ENCODE measurements at places on chromosomes 16 and 17.

GRCh38 chr16:79411805-79412204 is 188.7 kb downstream of the MAF start:
- no peak for DNase-seq

DNA sequence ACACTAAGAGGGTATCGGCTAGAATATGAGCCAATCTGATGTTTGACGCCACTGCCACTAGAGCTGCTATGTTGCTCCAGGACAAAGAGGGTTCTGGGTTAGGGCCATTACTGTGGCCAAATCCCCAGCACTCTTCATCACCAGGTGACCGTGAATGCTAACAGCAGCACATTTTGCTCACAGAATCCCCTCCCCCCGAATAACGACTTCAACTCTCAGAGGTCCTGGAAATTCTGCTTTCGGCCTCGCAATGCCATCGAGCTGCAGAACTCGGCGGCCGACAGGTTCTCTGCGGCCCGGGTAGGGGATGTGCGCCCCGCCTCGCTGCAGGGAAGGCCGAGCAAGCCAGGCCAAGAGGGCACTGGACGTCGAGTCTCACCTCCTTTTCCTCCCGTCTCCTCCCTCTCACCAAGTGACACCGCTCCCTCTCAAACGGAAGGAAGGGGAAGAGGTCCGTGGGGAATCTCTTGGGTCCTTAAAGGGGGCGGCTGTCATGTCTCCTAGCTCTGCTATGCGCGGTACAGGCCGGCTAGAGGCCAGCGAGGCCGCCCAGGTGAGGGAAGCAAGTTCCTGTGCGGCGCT is 31.9 kb downstream of the CDK5R1 start:
- DNase-seq, result no peak

- DNase-seq, result no peak
Observed at GRCh38 chr17:57436565-57436964, 180.2 kb downstream of the MSI2 start.

- peak; percentile 9 for DNase-seq
Observed at GRCh38 chr16:84537491-84538151, 33.2 kb upstream of the MEAK7 start.

DNA sequence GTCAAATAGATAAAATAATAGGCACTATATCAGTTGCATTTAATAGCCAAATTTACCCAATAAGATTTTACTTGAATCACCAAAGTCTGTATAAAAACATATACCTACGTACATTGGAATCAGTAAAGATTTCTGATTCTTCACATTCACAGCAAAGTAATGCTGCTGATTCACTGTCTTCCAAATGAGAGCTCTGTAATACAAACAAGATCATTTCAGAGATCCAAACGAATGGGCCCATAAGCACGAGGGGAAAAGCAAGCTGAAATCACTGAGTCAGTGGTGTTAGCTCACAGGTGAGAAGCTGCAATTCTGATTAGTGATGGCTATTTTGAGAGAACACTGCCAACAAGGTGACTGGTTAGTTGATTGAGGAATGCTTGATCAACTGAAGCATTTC is 81.3 kb downstream of the SSH2 start:
- DNase-seq, result no peak

GRCh38 chr16:68071518-68071901 is 13.7 kb upstream of the NFATC3 start:
- DNase-seq, result no peak

GRCh38 chr16:11788914-11789313 is 8.1 kb downstream of the ZC3H7A start:
- no peak for DNase-seq

DNA sequence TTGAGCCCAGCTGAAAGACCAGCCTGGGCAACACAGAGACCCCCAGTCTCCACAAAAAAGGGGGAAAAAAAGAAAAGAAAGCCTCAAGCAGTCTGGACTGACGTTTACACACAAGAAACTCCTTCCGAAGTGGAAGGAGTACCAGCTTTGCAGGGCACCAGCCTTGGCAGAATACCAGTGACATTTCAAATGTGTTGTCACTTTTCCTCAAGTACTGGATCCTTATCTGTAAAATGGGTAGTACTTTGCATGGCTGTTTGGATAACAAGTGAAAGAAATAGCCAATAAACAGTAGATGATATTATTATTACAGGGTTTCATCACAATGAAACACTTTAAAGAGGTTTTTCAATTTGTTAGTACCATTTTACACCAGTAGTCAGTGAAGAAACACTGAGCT is 14.2 kb downstream of the YWHAE start:
- peak; percentile 67 for DNase-seq

- DNase-seq, result no peak
Observed at GRCh38 chr17:50364715-50365114, 8.3 kb downstream of the MRPL27 start.

- DNase-seq, result no peak
Observed at GRCh38 chr17:80724775-80725266, 180.2 kb downstream of the RPTOR start.

DNA sequence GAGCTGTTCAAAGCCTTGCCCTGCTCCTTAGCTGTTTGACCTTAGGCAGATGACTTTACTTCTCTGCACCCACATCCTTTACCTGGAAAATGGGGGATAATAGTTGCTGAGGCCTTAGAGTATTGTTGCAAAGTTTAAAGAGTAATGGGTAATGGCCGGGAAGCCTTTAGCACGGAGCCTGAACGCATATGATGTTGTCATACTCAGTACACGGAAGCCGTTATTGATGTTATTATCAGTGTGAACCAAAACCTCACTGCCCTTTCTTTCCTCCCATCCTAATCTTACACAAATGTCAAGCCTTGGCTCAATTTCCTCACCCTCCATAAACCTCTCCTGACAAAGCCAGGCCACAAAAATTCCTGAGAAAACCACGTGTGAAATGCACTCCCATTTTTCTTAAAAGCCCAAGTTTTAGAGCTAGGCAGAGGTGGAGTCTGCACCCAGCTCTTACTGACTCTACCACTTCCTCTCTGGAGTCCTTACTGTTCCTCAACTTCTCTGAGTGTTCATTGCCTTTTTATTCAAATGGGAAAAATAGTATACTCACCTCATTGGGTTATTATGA is 67.3 kb upstream of the CACNG3 start:
- DNase-seq, result no peak

DNA sequence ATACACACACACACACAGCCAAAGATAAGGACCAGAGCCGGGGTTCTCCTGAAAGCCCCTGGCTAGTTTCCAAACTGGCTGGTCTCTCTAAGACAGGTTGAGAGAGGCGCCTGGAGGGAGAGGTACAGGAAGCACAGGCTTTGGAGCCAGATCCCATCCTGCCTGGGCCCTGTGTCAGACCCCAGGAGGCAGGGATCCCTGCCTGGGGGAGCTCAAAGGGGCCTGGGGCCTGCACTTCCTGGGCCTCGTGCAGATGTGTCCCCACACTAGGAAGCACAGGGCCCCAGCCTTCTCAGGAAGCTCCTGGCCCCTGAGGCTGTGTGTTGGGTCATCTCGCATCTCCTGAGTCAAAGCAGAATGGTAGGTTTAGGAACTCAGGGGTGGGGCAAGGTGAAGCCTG is 16.0 kb downstream of the SLC5A10 start:
- peak; percentile 27 for DNase-seq

DNA sequence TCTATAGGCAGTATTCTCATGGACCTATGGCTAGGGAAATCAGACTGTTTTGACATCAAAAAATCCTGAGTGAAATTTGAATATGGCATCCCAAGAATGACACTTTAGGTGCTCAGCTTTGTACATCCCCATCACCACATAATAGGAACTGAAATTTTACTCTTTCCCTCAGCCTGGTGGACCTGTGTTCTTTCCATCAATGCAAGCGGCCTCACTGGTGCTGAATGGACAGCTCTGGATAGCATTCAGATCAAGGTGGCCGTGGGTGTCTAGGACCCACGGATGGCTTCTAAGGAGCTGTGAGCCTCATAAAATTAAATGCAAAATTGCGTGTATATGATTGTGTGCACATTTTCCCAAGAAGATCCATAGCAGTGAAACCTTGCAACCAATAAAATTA is 152.6 kb downstream of the MAP2K6 start:
- DNase-seq, result no peak

GRCh38 chr16:58409316-58409973 is 17.2 kb downstream of the GINS3 start:
- peak; percentile 94 for DNase-seq

GRCh38 chr17:13194887-13195286 is 177.1 kb upstream of the ELAC2 start:
- no peak for DNase-seq

GRCh38 chr17:6168296-6168695 is 98.1 kb downstream of the WSCD1 start:
- DNase-seq, result no peak

- DNase-seq, result no peak
Observed at GRCh38 chr17:50081757-50082156, 13.4 kb upstream of the PDK2 start.

GRCh38 chr17:7756968-7757367 is 39.4 kb downstream of the DNAH2 start:
- DNase-seq, result no peak

DNA sequence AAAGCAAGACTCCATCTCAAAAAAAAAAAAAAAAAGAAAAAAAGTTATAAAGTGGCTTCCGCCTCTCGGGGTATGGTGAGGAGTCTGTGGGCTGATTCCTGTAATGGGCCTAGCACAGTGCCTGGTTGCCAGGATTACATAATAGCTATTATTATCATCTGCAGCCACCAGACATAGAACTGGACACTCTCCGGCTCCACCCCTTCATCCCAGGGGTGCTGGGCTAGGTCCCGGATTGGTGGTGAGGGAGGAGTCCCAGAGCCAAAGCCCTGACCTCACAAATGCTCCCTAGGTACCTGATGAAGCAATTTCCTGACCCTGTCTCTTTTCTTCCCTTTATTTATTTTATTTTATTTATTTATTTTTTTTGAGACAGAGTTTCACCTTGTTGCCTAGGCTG is 11.6 kb upstream of the ADGRG1 start:
- DNase-seq, result no peak

- peak; percentile 32 for DNase-seq
Observed at GRCh38 chr17:75457047-75457654, 716 bp downstream of the TMEM94 start.

DNA sequence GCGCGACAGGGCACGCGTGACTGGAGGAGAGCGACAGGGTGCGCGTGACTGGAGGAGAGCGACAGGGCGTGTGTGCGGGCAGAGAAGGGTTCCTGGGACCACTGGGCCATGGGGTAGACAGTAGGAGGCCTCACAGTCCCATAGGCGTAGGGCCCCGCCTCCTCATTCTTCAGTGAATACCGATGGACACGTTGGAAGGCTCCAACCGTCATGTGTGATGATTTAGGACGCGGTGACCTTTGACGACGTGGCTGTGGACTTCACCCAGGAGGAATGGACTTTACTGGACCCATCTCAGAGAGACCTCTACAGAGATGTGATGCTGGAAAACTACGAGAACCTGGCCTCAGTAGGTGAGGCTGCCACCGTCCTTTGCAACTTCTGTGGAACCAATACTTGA is 5.4 kb downstream of the ZNF778 start:
- no peak for DNase-seq

DNA sequence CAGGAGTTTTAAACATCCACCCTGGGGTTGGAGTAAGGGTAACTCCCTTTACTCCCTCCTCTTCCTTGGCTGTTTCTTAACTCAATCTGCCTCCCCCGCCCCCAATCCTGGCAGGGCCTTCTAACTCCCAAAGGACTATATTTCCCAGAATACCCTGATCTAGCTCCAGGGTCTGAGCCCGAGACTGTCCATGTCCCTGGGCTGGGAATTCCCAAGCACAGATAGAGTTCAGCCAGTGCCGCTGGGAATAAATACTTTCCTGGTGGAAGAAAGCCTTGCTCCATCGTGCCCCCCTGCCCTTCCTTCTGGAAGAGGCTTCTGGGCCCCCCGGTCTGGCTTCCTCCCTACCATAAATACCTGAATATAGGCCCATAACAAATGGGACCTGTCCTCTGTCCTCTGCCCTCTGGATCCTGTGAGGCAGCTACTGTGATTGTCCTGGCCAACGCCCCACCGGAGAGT is 10.2 kb downstream of the BAHCC1 start:
- no peak for DNase-seq

DNA sequence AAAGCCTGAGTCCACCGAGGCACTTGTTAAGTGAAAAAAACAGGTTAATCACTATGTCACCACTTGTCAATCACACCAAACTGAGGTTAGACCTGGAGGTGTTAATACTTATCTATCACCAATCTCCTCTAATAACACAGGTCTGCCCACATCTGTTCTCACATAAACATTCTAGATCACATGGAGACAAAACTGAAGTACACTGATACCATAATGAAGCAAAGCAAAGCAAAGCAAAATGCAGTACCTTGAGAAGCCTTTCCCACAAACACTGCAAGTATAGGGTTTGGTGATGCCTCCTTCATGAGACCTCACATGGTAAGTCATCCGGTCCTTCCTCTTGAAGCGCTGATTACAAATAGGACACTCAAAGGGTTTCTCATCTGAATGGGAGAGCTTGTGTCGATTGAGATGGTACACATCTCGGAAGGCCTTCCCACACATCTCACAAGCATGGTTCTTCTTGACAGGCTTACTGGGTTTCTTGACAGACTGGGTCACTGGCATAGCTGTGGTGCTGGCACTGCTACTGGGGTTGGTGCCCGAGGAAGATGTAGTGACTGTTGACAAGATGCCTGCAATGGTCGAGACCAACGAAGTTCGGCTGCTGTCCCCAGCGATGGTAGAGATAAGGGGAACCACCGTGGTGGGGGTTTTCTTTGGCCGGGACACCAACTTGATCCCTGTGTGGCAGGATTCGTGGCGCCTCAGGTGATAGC is 5.4 kb downstream of the VEZF1 start:
- DNase-seq, result no peak

GRCh38 chr17:77890771-77891170 is 67.7 kb upstream of the TNRC6C start:
- no peak for DNase-seq

GRCh38 chr16:12474806-12475410 is 328.8 kb downstream of the CPPED1 start:
- no peak for DNase-seq

All from hematopoietic multipotent progenitor cell treated with erythropoietin and hydrocortisone succinate and interleukin-3 and kit ligand, for 6 days (in vitro differentiated cells).